ENCODE measurements at places on chromosomes 6 and 20.

DNA sequence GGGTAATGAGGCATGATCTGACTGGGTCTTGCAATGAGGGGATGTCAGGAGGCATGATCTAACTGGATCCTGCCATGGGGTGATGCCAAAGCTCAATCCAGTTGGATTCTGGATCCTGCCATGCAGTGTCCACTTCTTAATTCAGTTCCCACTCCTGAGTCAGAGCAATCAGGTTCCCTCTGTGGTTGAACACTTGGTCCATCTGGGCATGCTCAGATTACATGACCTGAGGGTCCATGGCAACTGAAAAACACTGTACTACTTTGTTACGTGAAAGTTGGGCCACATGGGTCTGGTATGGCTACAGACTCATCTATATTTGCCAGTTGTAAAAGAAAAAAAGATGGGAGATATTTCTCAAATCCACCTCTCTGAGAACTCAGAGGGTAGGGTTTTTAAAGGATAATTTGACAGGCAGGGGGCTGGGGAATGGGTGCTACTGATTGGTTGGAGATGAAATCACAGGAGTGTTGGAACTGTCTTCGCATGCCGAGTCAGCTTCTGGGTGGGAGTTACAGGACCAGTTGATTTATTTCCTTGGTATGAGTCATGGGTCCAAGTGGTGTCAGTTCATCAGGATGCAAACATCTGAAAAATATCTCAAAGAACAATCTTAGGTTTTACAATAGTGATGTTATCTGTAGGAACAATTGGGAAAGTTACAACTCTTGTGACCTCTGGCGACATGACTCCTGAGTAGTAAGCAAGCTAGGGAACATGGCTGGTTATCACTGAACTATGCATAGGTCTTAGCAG is 21.6 kb downstream of the C6orf163 start:
- DNase-seq = no peak

- DNase-seq = no peak
These were observed 16.5 kb upstream of the WFDC9 start for GRCh38 chr20:45647441-45648050.

DNA sequence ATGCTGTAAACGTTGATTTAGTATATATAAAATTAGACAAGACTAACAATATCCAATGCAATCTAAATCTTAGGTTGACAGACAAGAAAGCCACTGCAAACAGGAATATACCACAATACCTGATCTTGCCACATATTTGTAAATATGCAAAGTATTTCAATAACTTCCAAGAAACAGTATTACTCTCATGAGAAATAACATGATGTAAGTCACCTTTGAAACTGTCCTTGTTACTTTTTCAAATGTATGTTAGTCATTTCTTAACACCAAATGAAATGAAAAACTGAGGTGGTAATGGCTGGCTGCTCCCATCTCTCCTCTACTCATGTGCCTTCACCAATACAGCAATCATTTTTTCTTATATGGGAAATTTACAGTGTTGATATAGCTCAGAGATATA is 118.7 kb downstream of the ATG5 start:
- no peak for DNase-seq

DNA sequence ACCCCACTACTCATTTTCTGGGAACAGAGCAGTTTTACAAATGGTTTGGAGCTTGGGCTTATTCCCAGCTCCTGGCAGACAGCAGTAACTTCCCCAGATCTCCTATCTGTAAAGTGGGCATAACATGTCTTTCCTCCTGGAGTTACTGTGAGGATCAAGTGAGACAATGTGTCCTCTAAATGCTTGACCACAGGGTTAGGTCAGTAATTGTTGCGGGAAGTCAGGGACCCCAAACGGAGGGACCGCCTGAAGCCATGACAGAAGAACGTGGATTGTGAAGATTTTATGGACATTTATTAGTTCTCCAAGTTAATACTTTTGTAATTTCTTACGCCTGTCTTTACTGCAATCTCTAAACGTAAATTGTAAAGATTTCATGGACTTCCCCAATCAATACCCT is 15.3 kb upstream of the ZNFX1 start:
- DNase-seq = no peak
